ENCODE measurements at places on chromosomes 4 and X.

DNA sequence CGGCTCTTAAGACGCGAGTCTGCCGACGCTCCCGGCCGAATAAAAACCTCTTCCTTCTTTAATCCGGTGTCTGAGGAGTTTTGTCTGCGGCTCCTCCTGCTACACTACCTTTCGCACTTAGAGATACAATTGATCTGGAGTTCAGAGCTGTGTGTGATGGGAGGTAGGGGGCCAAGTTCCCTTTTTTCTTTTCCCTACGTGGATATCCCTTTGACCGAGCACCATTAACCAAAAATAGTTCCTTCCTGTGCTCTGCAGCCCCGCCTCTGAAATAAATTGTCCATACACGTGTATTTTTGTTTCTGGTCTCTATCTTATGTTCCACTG lies 555 bp upstream of the PGM2 start:
- DNase-seq, result no peak

DNA sequence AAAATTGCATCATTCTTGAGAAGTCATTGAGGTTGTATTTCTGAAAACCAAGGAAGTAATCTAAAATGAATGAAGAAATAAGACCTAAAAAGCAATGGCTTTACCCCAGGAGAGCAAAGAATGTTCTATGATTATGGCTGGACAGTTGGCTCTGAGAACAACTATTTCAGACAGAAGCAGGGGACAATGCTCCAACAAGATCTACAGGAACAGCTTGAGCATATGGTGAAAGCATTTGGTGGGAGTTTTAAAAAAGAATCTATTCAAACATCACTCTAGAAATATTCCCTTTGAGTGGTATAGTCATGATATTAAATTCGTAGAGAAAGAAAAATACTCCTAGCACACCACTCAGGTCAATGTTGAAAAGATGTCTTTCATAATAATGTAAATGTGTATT lies 26.7 kb downstream of the DYNLT3 start:
- no peak for DNase-seq

GRCh38 chr4:84920617-84921016 lies 45.9 kb downstream of the WDFY3 start:
- DNase-seq, result no peak

DNA sequence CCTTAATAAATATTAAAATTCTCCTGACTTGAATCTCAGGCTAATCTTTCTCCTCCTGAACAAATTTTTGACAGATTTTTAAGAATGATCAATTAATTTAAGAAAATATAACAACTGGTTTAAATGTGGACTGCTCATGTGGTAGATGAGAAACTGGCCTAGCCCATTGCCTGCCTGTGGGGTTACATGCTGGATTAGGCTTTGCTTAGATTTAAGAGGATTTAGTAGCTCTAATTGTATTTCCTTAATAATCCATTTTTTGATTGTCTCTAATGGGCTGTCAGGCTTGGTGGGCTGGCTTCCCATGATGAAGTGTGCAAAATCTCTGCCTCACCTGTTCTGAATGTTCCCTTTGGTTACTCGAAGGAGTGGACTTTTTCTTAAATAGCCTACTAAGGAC lies 27.8 kb upstream of the LIMCH1 start:
- DNase-seq, result no peak

GRCh38 chr4:143320113-143320512 lies 16.6 kb upstream of the GAB1 start:
- no peak for DNase-seq

DNA sequence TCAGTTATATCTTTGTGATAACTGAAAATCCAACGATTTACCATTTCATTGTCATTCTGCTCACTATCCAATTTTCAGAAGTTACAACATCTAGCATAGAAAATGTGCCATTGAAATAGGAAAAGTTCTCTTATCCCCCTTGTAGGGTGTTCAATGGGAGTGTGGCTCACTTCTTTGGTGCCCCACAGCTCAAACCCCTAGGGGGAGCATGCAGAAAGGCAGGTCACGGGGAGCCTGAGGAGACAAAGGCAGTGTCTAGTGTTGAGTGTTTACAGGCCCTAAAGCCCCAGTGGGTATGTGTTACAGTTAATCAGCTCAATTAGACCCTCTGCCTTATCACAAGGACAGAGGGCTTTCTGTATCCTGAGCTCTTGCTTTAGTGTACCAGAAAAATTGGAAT lies 243.4 kb upstream of the GRID2 start:
- no peak for DNase-seq

DNA sequence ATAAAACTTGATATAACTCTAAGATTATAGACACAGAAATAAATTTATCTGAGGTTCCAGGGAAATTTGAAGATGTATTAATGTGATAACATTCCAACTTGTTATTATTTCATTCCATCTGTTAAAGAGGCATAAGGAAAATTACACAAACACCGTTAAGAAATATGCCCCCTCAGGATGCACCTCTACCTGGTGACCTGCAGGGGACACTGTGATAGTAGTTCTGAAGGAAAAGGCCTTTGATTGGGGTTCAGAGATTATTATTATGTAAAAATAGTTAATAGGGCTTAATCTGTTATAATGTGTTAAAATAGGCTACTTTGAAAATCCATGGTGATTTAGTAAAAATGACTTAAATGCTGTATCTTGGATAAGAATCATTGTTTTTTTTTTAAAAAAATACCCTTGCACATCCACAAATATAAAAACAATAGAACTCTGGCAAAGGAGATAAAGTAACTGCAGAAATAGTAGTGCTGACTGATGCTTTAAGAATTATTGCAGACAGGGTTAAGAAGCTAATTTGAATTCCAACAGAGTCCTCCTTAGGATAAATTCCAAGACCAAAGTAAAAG lies 6.1 kb upstream of the ABRAXAS1 start:
- no peak for DNase-seq

- no peak for DNase-seq
Observed at GRCh38 chrX:154333837-154334271, 38.3 kb downstream of the TKTL1 start.

GRCh38 chrX:85111347-85111746 lies 107.7 kb downstream of the APOOL start:
- DNase-seq, result no peak

GRCh38 chr4:175542786-175543185 lies 269.3 kb downstream of the GPM6A start:
- no peak for DNase-seq

All from cerebellar nuclear complex (tissue), 1 donor.